Activated CD4-positive, alpha-beta T cell treated with anti-CD3 and anti-CD28 coated beads, Interleukin-2, Interleukin-4, amounts not matched to agents 100 ng/mL and 50 ng/mL, durations not matched to agents 16 hours and 8 hours (primary cell): ENCODE measurements at places on chromosomes 5 and 9.

- DNase-seq = no peak
These were observed 11.4 kb upstream of the NDST1 start for GRCh38 chr5:150496534-150496933.

GRCh38 chr5:147842869-147843268 lies 11.4 kb upstream of the SPINK1 start:
- no peak for DNase-seq

DNA sequence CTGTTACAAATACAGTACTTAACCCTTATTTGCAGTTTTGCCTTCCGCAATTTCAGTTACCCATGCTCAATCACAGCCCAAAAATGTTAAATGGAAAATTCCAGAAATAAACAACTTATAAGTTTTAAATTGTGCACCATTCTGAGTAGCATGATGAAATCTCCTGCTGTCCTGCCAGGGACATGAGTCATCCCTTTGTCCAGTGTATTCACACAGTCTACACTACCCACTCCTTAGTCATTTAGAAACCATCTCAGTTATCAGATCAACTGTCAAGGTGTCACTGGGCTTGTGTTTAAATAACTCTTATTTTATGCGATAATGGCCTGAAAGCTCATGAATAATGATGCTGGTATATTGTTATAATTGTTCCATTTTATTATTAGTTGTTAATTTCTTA lies 95.8 kb downstream of the PLCXD3 start:
- peak; percentile 4 for DNase-seq

- no peak for DNase-seq
These were observed 13.4 kb upstream of the VPS13A start for GRCh38 chr9:77163884-77164283.

GRCh38 chr5:80594810-80595209 lies 24.7 kb upstream of the ANKRD34B start:
- no peak for DNase-seq

DNA sequence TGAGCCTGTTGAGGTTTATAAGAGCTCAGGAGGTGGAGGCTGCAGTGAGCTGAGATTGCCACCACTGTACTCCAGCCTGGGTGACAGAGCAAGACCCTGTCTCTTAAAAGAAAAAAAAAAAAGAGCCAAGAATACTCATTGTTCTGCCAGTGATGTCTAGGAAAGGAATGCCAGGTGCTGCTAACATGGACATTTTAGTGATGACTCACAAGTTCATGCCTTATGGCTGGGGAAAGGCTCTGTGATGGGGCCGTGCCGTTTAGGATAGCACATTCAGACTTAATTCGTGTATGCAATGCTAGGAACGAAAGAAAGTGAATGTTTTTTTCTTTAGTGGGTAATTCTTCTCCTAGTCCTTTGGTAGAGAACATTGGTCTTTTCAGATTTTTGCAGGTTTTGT lies 134.2 kb downstream of the ARHGAP26 start:
- no peak for DNase-seq

DNA sequence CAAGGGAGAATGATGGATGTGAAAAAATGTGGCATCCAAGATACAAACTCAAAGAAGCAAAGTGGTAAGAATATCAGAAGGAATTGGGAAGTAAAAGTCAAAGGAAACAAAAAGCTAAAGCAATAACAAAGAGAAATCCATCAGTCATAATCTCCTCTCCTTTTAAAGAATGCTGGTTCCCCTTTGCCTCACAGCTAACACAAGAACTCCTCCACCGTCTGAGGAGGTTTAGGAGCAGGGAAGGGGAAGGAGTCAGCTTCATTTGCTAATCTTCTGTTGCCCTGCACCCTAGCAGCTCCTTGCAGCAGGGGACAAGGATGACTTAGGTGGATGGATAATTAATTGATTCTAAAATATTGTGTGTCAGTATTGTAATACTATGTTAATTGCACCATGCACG lies 16.4 kb downstream of the CD274 start:
- DNase-seq = no peak

GRCh38 chr5:52956915-52957747 lies 32.0 kb upstream of the ITGA2 start:
- no peak for DNase-seq

DNA sequence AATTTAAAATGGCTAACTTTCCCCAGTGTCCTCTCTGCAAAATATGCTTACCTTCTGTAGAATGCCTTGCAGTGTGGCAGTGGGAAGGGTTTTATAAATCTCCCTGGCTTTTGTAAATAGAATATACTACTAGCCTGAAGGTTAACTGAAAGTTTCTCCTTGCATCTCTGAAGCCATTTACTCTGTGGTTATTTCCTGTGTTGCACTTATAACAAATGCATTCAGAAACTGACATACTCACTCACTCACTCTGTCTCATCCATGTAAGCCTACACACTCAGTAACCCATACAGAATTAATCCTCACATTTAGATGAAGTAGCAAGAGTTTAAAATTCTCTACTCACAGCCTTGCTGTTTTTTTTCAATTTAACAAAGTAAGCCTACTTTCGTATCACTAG lies 87.1 kb upstream of the SH3GL2 start:
- no peak for DNase-seq

- no peak for DNase-seq
These were observed 1397.0 kb upstream of the C9orf72 start for GRCh38 chr9:28970241-28970654.

GRCh38 chr9:133304477-133305377 lies 29.7 kb upstream of the ABO start:
- no peak for DNase-seq

DNA sequence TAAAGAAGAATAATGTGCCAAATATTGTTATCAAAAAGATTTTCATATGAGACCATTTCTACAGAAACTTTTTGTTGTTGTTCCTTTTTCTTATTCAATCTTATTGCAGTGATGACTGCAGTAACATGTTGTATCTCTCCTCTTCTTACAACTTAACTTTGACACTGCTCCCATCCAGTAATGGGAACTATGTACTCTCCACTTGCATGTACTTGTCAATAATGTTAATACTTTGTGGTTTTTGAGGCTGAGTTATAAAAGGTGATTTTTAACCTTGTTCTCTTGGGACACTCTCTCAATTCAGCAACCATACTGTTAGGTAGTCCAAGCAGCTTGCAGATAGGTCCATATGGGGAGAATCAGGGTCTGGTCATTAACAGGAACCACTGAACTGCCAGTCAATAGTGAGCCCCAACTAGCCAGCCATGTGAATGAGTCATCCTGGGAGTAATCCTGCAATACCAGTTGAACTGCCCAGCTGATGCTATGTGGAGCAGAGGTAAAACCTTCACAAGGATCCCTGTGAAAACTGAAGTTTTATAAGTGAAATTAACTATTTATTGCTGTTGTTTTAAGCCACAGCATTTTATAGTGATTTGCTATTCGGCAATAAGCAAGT lies 199.6 kb upstream of the DAB2 start:
- no peak for DNase-seq

DNA sequence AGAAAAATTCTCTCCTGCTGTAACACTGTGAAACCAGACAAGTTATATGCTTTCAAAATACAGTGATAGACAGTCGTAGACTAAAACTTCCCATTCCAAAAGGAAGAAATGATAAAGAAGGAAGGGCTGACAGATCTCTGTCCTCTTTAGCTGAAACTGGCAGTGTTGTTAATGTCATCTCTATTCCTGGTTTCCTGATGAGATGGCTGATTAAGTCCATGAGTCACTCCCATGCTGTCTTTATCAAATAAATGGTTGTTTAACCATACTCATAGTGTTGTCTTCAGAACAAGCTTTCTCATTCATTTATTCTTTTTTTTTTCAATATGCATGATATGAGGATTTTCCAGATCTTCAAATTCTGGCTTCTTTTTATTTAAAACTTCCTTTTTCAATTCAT lies 952.2 kb upstream of the WWC1 start:
- no peak for DNase-seq

DNA sequence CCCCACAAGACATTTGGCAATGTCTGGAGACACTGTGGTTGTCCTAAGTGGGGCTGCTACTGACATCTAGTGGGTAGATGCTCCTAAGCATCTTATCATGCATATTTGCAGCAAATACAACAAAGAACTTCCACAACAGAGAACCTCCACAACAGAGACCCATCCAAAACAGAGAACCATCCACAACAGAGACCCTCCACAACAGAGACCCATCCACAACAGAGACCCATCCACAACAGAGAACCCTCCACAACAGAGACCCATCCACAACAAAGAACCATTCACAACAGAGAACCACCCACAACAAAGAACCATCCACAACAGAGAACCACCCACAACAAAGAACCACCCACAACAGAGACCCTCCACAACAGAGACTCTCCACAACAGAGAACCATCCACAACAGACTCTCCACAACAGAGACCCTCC lies 32.8 kb downstream of the ARPC5L start:
- peak; percentile 33 for DNase-seq

GRCh38 chr5:6791031-6791430 lies 77.8 kb downstream of the TENT4A start:
- DNase-seq = no peak
